ENCODE measurements at places on chromosomes 3 and 15.

- no peak for DNase-seq
Observed at GRCh38 chr3:27695636-27696035, 26.5 kb downstream of the EOMES start.

DNA sequence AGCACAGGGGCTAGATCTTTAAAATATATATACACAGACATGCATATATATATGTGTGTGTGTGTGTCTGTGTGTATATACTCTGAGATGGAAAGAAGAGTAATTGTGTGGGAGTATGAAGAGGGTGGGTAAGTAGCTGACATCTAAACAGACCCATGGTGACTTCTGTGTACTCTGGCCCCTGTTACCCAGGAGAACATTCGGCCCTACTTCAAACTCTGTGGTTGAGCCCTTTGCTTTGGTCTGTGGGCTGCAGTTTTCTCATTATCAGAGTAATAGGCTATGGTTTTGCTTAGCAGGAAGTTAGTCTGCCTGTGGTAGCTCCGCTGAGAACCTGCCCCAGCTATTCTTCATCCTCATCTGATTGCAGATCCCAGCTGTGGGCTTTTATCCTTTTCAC lies 141.4 kb downstream of the RBPMS2 start:
- peak; percentile 16 for DNase-seq

DNA sequence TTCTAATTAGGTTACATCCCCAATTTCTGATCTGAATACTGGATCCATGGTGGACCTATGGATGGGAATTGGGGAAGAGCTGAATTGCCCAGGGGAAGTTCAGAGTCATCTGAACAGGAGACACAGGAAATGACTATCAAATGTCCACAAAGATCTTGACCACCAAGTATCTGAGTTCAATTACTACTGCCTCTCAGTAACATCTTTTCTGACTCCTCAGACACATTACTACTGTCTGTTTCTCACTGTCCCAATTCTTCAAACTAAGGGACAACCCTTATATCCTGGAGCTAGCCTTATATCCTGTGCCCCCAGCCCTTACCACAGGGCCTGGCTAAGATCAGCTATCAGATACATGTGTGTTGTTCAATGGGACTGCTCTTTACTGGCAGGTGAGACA lies 10.1 kb upstream of the IREB2 start:
- no peak for DNase-seq

GRCh38 chr3:14057701-14058100 lies 67.0 kb downstream of the CHCHD4 start:
- no peak for DNase-seq

GRCh38 chr3:121834157-121834670 lies 646 bp downstream of the IQCB1 start:
- DNase-seq, result no peak

- no peak for DNase-seq
Observed at GRCh38 chr3:121231872-121232271, 313.9 kb downstream of the POLQ start.

DNA sequence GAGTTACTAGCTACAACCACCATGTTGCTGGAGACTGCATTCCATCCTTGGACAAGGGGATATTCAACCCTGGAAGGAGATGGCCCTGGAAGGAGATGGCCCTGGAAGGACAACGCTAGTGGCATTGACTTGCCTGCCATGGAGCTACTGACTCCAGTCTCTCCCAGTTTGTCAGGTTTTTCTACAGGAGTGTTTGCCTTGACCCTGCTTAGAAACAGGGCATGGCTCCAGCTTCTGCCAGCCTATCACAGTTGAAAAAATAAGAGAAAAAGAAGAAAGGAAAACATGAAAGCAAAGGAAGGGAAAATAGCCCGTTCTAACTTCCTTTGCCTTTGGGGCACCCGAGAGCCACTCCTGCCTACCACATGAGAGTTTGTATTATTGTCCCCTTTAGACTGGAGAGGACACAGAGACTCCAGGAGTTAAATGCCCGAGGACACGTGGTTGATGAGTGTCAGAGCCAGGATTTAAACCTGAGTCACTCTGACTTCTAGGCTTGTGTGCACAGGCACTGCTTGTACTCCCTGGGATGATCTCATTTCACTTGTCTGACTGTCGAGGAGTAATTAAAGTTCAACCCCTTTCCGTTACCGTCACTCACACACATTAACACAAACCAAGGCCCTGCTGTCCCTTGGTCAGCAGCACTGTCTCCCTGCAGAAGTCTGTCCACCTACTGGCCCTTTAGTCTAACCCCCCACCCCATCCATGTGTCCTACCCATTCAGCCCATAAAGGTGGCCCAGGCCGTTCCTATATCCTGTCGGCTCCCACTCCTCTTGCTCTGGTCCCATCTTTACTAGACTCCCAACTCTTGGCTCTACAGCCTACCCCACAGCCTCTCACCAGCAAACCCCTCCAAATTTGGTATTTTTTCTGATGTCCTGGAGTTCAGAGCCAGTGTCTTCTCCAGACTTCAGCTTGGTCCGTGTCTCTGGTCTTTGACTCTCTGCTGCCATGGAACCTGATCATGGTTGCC lies 46.1 kb downstream of the C2CD4A start:
- no peak for DNase-seq

DNA sequence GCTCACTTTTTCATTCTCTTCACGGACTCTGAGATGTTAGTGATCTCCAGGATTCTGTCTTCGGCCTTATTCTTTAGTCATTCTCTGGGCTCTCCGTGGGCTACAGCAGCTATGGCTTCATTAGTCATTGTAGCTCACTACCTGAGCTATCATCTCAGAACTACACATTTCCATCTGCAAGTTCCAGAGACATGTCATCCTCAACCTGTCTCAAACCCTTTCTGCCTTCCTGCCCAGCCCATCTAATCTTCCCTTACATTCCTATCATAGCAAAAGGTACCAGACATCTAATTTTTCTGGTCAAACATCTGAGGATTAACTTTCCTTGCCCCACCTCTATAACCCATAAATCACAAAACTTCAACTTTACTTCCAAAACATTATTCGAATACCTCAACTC lies 13.2 kb downstream of the TSPAN3 start:
- no peak for DNase-seq

- DNase-seq, result no peak
Observed at GRCh38 chr3:16551342-16551976, 38.0 kb upstream of the RFTN1 start.

DNA sequence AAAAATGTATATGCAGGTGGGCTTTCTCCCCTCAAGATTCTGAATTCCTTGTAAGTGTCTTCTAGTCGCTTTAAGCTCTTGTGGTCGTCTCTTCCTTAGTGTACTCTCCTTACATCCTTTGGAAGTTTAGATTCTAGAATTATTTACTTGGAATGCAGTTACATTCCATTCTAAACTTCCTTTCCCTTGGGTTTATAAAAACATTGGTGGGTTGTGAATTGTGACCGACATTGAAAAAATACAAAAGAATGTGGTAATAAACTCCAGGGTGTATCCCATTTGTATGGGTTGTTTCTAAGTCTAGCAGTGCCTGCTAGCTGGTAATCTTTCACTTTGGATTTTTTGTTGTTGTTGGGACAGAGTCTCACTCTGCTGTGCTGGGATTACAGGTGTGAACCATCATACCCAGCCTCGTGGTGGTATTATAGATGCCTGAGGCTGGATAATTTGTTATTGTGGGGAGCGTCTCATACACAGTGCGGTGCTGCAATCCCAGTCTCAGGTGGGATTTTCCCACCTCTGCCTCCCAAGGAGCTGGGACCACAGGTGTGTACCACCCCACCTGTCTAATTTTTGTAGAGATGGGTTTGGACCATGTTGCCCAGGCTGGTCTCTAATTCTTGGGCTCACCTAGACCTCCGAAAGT lies 9.1 kb downstream of the CHD2 start:
- DNase-seq, result no peak

GRCh38 chr15:99275525-99276128 lies 24.3 kb downstream of the LRRC28 start:
- DNase-seq, result no peak

DNA sequence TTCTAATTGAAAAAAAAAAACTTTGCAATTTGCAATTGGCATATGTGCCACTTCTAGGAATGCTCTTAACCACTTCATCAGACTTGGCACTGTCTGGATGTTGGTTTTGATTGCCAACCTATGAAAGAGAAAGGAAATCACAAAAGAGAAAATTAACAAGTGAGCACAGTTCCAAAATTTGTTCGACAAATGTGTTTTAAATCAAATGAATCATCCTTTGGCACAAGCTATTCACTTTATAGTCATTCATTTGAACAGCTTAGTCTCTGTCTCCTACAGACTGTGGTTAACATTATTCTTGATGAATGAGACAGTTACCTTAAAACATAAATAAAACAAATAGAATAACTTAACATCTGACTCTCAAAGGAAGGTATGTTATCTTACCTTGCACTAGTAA lies 265.0 kb downstream of the EPHA3 start:
- no peak for DNase-seq

GRCh38 chr15:84839714-84840113 lies 22.6 kb downstream of the ALPK3 start:
- DNase-seq, result no peak

DNA sequence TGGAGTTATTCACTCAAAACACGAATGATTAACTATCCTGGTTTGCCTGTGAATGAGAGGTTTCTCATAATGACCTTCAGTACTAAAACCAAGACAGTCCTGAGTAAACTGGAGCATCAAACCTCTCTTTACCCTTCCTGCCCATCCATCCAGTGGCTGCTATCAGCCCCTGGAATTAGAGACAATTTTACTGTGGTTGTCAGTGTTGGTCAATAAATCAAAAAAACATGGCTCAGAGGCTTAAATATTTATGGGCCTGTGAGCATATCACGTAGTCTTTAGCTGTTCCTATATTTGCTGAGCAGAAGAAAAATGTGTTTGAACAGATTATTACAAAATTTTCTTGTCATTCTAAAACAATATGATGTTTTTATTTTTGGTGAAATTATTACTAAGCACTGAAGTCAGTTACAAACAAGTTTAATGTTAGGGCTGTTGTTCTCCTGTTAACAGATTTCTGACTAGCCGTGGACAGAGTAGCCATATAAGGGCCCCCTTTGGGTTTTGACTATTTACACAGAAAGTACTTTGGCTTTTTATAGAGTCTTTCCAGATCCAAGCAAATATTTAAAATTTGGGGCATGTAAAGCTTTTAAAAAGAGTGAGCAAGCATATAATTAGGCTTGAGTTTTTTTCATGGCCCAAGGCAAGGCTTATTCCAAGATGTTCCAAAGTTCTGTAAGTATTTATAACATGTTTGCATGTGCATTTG lies 580.9 kb downstream of the DIPK2A start:
- DNase-seq, result no peak

GRCh38 chr3:1183320-1184048 lies 90.7 kb downstream of the CNTN6 start:
- no peak for DNase-seq

DNA sequence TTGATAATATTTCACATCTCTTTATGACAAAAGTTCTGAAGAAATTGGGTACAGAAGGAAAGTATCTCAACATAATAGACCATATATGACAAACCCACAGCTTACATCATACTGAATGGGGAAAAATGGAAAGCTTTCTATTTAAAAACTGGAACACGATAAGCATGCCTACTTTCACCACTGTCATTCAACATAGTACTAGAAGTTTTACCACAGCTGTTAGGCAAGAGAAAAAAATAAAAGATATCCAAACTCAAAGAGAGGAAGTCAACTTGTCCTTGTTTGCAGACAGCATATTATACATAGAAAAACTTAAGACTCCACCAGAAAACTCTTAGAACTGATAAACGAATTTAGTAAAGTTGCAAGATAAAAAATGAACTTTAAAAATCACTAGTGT lies 40.3 kb downstream of the COPS2 start:
- no peak for DNase-seq

DNA sequence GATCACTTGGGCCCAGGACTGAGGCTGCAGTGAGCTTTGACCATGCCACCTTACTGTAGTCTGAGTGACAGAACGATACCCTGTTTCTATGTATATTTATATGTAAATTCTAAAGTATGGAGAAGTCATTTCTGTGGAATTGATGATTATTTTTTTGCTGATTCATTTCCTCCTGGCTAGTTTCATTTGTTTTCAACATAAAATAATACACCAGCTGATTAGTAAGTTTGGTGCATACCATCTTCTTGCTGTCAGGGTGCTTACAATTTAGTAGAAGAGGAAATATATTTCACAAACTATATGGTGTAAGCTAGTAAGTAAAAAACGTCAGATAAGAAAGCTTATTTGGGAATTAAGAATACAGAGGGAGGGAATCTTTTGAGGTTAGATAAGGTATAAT lies 36.0 kb downstream of the SLC25A26 start:
- DNase-seq, result no peak

GRCh38 chr3:196047391-196048030 lies 34.4 kb downstream of the TFRC start:
- DNase-seq, result no peak

DNA sequence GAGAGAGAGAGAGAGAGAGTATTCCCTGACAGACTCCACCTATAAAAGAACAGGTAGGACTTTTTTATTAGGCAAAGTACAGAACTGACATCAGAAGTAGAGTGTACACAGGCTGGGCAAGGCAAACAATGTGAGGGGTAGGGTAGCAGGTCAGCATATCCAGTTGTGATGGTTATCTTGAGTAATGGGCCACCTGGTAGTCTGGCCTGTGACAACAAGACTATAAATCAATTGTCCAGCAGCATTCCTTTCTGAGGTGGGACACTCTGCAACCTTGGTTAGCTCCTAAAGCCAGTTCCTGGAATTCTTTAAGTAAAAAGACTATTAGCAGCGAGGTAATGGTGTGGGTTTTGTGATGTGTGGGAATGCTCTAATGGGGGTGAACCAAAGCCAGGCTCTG lies 14.9 kb upstream of the TMCC1 start:
- DNase-seq, result no peak

DNA sequence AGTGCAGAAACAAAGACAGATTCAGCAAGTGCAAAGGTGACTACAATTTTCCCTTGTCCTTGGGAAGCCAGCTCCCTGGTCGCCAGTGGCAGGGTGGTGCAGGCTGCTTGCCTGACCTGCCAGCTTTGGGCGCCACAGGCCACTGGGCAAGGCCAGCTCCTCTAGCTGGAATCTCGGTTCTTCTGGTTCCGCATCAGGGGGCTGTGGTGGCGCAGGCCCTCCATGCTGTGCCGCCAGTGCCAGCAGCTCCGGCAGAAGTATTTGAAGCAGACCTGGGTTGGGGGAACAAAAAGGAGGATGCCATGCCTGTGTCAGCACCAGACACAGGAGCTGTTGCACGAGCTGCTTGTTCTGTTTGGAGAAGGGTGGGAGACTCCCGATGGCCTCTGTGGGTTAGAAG lies 4.2 kb upstream of the RPS17 start:
- no peak for DNase-seq

GRCh38 chr15:45021348-45021747 lies 1.6 kb upstream of the SORD start:
- no peak for DNase-seq

GRCh38 chr3:179100652-179101051 lies 29.0 kb upstream of the ZMAT3 start:
- DNase-seq, result no peak

- DNase-seq, result peak; percentile 19
Observed at GRCh38 chr3:98657457-98657856, 64.0 kb upstream of the CPOX start.

- DNase-seq, result no peak
Observed at GRCh38 chr15:74850393-74850792, 7.4 kb upstream of the ULK3 start.

- no peak for DNase-seq
Observed at GRCh38 chr3:169311860-169312259, 351.7 kb downstream of the MECOM start.
